ENCODE measurements at places on chromosomes 5 and 9.

DNA sequence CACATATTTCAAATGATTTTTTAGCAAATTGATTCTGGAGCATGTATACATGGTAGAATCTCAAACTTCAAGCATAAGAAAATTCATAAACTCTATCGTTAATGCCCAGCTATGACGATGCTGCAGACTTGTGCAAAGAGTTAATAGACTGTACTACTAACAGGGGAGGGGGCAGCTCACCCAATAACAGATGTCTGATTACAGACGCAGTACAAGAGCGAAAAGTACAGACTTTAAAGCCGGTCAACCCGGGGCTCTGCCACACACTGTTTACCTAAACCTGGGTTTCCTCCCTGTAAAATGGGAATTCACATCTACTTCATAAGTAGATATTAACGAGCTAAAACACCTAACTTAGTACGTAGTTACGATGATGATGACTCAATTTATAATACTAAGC is 651 bp downstream of the TRIM23 start:
- no peak for DNase-seq

DNA sequence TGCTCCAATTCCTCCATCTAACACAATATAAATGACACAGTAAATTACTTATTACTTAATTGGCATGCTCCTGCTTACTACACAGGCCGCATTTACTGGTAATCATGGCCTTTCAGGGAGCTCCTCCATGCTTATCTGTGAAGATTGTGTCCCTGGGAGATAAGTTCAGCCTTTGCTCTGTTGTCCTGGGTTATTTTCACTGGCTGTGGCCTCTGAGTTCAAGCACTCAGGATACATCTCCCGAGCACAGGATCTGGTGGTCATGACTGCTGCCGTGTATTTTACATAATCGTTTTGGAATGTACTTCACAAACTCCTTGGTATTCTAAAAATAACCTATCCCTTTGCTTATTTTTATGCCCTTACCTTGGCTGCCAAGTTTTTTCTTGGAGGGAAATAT is 215.7 kb downstream of the ICE1 start:
- DNase-seq: no peak

DNA sequence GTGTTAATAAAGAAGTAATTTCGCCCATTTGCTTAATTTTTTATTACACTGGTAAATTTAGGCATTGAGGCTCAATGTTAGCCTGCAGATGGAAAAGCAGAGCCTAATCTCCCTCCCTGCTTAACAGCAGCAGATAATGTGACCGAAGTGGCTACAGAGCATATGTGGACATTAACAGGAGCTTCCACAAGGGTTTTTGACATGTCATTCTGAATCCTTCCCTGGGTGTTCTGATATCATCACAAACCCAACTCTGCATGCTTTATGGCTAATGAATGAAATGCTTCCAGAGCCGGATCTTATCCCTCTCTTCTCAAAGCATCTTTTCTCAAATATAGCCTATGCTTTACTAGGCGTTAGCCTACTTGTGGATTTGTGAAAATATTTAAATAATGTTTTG is 208.6 kb downstream of the CAAP1 start:
- no peak for DNase-seq

DNA sequence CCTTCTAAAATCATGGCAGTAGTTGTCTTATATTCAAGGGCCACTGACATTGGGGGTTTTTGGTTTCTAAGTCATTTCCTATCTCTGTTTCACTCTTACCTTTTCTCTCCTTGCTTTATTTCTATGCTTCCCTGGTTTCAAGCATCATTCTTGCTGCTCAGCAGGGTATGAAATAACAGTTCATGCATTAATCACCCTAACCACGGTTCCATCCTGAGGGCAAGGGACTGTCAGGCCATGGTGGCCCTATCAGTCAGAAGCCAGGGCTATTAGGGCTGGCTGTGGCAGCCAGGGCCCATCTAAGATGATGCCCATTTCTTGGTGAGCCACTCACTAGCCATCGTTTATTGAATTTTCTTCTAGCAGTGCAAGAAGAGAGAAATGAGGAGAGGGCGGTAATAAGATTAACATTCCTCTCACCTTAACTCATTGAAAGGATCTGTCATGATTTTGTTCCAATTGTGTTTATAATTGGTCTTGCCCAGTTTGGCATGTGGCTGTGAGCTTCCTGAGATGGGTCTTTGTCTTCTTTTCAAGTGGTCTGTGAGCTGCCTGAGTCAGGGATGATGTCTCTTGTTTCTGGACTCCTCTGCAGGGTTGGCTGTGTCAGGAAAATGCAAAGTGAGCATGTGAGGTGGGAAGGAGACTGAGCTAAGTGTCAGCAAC is 45.2 kb downstream of the CYSTM1 start:
- DNase-seq: no peak

GRCh38 chr9:131113655-131114054 is 11.7 kb upstream of the NUP214 start:
- no peak for DNase-seq

- DNase-seq: no peak
These were observed 181.3 kb upstream of the ZNF608 start for GRCh38 chr5:124927735-124928134.

DNA sequence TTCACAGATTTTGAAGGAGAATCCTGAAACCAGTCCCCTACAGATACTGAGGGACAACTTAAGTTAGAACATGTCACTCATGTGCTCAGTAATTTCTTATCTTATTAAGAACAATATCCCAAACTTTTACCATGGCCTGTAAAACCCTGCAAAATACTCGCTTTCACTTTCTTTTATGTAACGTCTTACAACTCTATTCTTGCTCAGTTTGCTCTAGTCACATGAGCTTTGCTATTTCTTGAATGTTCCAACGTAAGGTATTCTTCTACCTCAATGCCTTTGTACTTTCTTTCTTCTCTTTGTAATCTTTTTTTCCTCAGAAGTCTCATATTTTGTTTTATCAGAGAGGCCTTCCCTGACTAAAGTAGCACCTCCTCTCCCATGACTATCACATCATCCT is 14.1 kb downstream of the TMEM38B start:
- DNase-seq: no peak

DNA sequence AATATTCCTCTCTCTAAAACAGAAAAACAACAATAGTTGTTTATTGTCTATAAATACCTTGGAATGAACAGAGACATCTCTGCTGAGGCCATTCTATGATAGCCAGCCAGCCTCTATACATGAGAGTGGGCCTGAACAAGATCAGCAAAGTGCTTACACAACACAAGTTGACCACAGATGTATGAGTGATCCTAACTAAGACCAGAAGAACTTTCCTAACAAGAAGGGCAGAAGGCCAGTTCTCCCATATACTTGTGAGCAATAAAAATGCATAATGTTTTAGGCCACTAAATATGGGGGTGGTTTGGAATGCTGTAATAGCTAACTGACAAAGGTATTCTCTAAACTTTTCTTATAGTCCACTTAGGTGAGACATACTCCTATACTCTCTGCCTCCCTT is 345.7 kb downstream of the SPATA31D1 start:
- no peak for DNase-seq

DNA sequence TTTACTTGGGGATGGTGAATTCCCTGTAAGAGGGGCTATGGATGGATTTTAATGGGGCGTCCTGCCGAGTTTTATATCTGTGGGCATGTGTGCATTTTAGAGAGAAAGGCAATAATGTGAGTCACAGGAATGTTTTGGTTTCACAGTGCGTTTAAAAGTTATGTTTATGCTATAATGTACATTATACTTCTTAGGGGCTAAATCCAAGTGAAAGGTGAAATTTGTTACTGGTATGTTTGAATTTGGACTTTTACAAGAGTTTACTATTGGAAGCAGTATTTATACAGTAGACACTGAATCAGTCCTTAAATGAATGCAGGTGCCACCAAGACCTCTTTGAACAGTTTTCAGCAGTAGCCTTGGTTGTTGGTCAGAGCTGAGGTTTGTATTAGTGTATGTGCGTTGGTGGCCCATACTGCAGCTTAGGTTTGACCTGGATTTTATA is 5.6 kb downstream of the JMY start:
- DNase-seq: no peak

DNA sequence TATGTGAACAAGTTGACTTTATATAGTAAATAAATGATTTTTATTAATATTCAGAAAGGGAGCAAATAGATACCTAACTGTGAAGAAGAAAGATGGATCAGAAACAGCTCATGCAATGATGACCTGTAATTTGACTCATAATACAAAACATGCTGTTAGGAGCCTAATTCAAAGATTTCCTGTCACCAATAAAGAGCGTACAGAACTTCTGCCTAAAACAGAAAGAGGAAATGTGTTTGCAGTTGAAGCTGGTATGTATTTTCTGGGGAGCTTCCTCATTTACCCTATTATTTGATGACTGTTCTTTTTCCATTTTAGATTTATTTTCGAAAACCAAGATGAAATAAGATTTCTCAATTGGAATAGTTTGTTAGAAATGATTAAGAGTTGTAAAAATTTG is 11.4 kb downstream of the YTHDC2 start:
- peak; percentile 89 for DNase-seq

DNA sequence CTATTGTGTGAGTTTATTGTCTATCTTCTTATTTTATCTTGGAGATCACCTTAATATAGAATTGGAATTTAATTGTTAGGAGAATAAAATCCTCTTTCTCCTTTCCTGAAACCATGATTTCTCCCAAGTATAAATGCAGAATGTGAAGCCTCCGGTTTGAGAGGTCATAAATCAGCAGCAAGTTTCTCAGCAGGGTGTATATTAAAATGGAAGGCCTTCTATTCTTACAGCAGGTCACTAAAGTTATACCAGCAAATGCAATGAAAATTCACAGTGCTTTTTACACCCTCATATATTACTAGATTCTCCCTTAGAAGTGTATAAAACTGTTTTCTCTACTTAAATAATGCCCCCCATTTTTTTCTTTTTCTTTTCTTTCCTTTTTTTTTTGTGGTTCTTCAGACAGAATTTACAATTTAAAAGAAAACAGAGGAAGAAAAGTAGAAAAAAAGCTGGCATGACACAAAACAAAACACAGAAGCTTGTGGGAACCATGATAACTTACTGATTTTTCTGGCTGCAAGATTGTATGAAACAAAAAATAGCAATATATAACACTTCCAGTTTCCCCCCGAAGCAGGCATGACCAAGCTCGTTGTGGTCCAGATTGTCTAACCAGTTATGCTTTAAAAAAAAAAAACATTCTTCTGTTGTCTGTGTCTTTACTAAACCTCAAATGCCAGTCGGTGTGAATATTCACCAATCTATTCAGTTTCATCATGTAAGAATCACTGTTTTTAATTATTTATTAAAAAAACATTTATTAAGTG is 211.2 kb downstream of the RAB3C start:
- no peak for DNase-seq

DNA sequence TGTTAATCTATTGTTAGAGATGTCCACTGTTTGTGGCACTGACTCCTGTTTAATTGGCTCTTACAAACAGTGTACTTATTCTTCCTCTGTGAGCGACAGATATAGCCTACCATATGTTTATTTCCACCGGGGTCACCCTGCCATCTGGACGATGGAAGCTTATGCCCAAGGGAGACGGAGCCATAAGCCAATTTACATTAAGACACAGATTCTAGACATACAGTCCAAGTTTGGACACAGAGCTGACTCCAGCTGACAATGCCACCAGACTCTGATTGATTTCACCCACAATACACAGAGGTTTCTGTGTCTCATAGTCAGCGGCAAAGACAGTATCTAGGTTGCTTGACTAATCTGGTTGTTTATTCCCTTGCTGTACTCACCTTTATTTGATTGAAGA is 198.9 kb downstream of the ENC1 start:
- DNase-seq: no peak

DNA sequence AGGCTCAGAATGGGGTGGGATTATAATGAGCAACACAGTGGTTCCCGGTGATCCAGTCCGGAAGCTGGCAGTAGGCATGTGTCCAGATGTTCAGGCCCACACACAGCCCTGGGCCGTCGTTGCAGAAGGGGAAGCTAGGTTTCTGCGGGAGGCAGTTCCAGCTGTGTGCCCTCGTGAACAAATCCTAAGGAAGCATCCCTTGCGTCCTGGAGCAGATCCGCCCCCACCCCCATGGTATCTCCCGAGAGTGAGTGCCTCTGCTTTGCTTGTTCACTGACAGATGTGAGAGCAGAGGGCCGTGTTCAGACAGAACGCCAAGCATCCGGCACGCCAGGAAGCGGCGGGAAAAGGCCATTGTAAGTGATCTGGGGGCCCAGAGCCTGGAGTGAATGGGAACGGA is 104.8 kb downstream of the PDE6A start:
- no peak for DNase-seq

DNA sequence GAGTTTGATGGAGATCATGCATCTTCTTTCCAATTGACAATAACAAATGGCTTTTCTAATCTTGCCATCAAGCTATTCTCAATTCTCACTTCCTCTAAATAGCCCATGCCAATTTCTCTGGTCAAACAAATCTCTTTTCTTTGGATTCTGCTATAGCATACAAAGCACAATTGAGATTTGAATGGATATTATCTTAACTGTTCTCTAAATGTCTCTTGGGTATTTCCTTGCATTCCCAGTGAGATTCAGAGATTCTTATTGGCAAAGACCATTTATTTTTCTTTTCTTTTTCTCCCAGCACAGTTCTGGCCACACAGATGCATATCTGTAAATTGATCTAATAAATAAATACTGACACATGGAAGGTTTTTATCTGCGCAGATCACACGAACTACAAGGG is at the start of gene OR1N2:
Gene OR1N2, plus strand, starts transcription at position 301 of the 400 bp plus-strand sequence. CDS start 100 bp downstream, outside the sequence.
- no peak for DNase-seq

DNA sequence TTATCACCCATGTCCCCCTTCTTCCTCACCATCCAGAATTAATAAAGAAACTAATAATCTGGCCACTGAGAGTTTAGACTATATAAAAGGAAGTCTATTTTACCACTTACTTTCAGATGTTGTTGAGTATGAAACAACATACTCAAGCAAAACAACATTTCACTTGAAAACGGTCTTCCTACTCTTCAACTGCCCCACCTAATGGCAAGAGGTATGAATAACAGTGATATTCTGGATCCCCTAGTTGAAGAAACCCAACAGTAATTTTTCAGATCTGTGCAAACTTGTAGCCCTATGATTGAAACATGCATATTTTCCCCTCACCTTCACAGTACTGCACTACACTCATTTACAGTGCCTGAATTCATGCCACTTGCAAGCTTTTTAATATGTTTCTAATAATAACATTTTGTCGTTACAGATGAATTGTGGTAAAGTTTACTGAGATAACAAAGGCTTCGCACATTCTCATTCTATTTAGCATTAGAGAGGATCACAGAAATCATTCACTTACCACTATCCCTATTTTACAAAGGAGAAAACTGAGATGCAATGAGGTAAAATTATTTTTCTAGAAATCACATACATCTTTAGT is 267.9 kb upstream of the PDE4D start:
- peak; percentile 42 for DNase-seq

- DNase-seq: no peak
These were observed 26.4 kb downstream of the ADAMTSL2 start for GRCh38 chr9:133560944-133561343.

DNA sequence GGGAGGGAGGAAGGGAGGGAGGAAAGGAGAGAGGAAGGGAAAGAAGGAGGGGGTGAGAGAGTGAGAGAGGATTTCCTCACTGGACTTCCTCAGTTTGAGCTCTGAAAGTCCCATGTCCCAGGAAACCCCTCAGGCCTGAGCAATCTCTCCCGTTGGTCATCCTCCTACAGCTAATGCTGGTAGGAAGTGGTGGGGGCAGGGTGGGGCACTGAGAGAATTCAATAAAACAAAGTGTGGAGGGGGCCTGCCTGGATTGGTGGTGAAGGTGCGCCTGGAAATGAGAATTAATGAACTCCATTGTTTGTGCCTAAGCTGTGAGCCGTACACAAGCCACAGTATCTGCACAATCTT is 195.0 kb downstream of the RGS3 start:
- no peak for DNase-seq

GRCh38 chr5:33322632-33323031 is 118.1 kb upstream of the TARS1 start:
- DNase-seq: no peak

GRCh38 chr5:9173281-9174048 is 372.4 kb downstream of the SEMA5A start:
- no peak for DNase-seq
